ENCODE measurements at places on chromosomes 7 and 10.

GRCh38 chr10:91521439-91521838 is 111.3 kb downstream of the HECTD2 start:
- DNase-seq, result no peak

DNA sequence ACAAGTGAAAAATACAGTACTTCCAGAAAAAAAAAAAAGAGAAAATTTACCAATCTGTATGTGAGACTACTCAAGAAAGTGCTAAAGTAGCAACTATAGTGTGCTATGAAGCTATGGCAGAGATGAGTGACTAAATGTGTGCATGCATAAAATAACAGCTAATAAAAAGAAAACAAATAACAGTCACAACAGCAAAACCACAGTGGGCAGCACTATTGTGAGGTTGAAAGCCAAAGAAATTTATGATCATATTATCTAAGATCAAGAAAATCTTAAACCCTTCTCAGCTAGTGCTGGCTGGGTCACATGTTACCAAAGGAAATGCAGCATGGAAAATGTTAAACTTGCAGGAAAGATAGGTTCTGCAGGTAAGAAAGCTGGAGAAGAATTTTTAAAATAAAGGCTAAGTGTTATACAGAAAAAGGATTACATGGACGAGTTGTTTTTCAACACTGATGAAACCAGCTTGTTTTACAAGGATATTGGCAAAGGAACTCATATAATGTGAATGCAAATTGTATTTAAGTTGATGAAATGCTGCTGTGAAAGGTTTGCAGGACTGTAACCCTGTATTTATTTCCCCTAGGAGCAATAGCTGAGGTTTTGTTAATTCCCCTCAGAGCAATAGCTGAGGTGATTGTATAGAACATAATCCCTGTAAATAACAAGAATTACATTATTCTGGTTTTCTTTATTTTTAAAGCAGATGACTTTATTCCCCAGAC is 15.6 kb upstream of the OR2A5 start:
- no peak for DNase-seq

GRCh38 chr10:35995485-35995884 is 353.4 kb upstream of the FZD8 start:
- no peak for DNase-seq

- no peak for DNase-seq
These were observed 111.3 kb upstream of the DNAJB12 start for GRCh38 chr10:72466018-72466417.

- no peak for DNase-seq
These were observed 629.3 kb upstream of the NRP1 start for GRCh38 chr10:33963729-33964128.

GRCh38 chr10:122102869-122103525 is 114.0 kb downstream of the TACC2 start:
- DNase-seq, result no peak

GRCh38 chr7:41206267-41206666 is 496.6 kb downstream of the INHBA start:
- no peak for DNase-seq

DNA sequence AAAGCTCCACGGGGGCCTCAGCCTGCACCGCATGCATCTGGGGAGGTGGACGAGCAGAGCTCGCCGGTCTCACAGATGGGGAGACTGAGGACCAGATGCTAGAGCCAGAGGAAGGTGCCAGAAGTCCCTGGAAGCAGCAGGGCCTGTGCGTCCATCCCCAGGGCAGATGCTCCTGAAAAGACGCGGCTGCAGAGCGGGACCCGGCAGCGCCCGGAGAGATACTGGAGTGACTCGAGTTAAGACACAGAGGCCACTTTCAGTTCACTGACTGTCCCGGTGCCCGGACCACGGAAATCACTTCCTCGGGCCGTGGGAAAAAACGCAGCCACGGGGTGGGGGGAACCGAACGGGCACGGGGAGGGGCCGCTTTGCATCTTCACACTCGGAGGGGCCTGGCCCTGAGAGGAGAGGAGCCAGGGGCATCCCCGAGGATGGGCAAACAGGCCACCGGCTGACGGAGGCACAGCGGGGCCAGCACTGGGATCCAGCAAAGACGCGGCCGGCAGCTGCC is 85.4 kb downstream of the FOXL3 start:
- DNase-seq, result no peak

GRCh38 chr10:102517553-102517952 is 13.8 kb downstream of the SUFU start:
- no peak for DNase-seq

- no peak for DNase-seq
These were observed 61.7 kb upstream of the PAX2 start for GRCh38 chr10:100683545-100684300.
